Hematopoietic multipotent progenitor cell treated with erythropoietin and hydrocortisone succinate and interleukin-3 and kit ligand, for 6 days (in vitro differentiated cells): ENCODE measurements at places on chromosomes 2 and 18.

- peak; percentile 54 for DNase-seq
These were observed 17.6 kb downstream of the ADAM17 start for GRCh38 chr2:9538000-9538507.

GRCh38 chr2:98550165-98550564 is 58.1 kb downstream of the COA5 start:
- DNase-seq, result no peak

- no peak for DNase-seq
These were observed 721.8 kb downstream of the ERBB4 start for GRCh38 chr2:211816754-211817153.

DNA sequence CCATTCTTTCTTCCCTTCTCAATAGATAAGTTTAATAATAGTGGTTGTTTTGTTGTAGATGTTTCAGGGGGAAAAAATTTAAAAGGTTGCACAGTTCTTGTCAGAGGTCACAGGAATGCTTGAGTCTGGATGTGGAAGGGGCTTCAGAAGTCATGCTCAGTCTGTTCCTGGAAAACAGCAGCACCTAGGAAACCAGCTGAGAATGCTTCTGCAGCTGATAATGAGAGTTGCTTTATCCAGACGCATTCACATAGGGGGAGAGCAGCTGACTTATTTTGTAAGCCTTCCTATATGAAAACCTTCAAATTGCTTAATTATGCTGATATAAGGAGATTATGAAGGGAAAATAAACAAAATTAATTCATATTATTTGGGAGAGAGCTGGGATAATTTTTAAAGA is 235.5 kb downstream of the GULP1 start:
- DNase-seq, result no peak

DNA sequence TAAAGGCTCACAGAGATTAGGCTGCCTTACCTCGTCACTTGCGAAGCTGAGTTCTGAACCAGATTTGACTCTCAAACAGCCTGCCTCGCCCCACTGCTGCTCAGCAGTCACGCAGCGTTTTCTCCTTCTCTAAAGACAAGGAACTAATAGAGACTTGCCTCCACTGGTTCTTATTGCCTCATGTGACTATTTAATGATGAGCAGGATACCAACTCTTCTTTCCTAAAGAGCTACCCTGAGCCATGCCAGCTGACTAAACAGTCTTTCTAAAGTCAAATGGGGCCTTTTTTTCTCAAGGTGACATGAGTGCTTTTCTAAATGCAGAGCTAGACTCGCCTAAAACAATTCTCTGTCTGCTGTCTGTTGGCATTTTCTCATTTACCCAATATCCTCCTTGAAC is 147.5 kb downstream of the NCKAP5 start:
- no peak for DNase-seq

DNA sequence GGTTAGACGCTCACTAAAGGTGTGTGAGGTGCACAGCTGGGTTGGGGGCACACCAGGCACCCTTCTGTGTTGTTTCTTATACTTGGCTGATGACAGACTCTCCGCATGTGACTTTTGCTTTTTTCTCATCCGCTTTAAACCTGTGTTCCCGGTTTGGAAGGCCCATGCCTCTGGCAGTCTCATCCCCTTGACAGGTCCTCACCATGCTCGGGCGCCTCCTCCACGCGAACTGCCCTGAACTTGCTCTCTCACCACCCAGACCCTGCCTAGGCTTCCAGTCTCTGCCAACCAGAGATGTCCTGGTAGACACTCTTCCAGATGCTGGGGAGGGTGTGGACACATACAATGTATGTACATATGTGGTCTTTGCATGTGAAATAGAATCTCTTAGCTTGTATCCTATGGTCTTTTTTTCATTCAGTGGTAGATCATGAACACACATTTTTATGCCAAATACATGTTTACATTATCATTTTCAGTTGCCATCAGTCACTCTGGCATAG is 79.8 kb downstream of the LIMS1 start:
- peak; percentile 57 for DNase-seq

GRCh38 chr2:177314722-177315264 is 50.3 kb upstream of the NFE2L2 start:
- DNase-seq, result no peak

DNA sequence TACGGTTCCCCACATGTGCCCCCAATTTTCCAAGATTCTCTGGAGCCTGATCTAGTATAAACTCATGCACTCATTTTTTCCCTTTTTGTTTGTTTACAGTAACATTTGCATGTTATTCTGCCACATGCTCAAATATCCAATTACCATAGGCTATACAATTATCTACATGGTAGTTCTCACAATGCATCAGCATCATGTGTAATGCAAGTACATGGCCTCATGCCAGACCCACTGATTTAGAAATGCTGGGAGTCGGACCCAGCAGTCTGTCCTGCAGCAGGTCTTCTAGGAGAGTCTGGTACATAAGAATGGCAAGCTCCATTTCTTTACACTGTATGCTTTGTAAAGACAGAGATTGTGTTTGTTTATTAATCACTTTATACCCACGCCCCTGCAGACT is 107.7 kb downstream of the CBLN2 start:
- no peak for DNase-seq

- DNase-seq, result no peak
These were observed 62.9 kb downstream of the ARHGAP28 start for GRCh38 chr18:6792391-6792790.

GRCh38 chr2:83459456-83459855 is 999.6 kb downstream of the SUCLG1 start:
- no peak for DNase-seq

GRCh38 chr2:209526561-209526960 is 102.7 kb downstream of the MAP2 start:
- DNase-seq, result peak; percentile 4

- DNase-seq, result no peak
These were observed 32.9 kb downstream of the ACTR3 start for GRCh38 chr2:113922784-113923183.

DNA sequence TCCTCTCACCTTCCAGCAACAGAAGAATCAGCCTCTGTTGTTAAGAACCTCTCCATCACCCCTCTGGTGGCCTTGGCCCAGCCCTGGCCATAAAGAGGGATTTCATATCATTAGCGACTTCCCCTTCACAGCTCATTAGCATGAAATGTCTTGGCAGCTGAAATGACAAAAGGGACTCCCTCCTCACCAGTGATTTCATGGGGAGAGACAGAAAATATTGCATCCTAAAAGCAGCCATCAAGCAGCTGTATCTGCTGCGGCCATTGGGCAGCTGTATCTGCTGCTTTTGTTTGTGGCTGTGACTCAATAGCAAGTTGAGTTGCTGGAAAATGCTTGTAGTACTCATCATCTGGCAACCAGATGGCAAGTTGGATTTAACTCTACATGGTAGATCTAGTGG is 105.9 kb upstream of the RMDN2 start:
- DNase-seq, result no peak

- DNase-seq, result no peak
These were observed 211.7 kb upstream of the RASGRP3 start for GRCh38 chr2:33264766-33265165.

GRCh38 chr2:241844066-241844728 is 14.5 kb downstream of the PDCD1 start:
- peak; percentile 77 for DNase-seq

DNA sequence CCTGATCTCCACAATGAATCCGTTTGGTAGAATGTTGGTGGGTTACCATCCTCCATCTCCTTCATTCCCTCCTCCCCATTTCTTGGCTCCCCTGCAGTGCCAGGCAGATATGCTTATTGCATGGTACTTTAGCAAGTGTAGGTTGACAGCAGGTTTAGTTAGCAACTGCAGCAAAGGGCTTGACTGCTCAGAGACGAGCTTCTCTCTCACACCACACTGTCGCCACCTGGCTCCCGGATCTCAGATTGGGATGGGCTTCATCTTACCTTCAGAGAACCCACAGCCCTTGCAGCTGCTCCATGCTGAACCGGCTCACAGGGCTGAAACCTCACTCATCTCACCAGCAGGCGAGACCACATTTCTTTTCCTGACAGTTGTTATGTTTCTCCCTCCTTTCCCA is 88.8 kb downstream of the VWA3B start:
- peak; percentile 4 for DNase-seq

DNA sequence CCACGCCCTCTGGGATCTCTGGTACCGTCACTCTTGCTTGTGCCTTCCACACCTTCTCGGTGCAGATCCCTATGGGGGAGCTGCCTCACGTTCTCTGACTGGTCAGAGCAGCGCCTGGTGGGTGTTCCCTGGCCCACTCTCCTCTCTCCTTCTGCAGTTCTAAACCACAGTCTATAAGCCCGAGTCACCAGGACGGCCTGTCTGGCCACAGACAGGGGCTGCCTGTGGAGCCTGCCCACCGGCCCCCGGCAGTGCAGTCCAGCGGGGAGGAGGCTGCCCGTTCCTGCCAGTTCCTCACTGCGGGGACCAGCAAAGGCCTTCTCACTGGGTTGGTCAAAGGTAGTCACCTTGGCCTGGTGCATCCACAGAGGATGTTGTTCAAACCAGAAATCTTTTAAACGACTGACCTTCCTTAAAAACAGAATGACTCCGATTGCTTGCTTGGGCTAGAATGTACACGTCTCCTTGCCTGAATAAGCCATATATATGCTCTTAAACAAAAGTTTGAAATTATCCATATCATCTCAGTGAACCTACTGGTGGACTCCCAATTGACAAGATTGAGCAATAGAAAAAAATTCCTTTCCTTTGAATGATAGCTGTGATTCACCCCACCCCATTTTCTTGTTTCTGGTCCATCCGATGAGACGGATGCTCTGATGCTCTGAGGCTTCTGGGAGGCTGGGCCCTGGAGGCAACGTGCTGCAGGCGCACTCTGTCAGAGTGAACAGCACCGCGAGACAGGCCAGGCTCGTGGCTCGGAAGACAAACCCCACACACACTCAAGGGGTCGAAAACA is 61.2 kb downstream of the RALBP1 start:
- DNase-seq, result no peak

DNA sequence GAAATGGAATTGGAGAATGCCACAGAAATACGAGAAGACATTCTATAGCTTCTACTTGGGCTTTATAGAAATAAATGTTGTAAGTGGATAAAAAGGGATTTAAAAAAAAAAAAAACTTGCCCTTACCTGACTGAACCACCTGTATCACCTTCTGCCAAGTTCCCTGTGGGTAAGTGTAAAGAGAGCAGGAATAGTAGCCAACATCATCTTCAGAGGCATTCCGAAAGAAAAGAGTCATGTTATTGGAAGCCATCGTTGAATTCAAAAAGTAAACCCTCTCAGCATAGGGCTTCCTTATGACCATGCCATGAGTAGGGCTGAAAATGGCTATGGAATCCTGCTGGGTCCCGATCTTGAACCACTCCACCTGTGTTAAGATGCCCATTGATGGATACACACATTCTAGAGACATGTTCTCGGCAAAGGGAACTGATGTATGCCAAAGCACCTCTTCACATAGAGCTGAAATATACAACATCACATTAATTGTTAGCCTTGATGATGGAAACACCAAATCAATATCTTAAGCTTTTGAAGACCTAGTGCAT is 991 bp downstream of the CD226 start:
- no peak for DNase-seq

- DNase-seq, result no peak
These were observed 16.1 kb downstream of the ARHGAP28 start for GRCh38 chr18:6745504-6746031.

- peak; percentile 63 for DNase-seq
These were observed 95.6 kb upstream of the THOC1 start for GRCh38 chr18:363301-364085.

- DNase-seq, result no peak
These were observed 965.2 kb downstream of the BCL11A start for GRCh38 chr2:59588286-59588685.

DNA sequence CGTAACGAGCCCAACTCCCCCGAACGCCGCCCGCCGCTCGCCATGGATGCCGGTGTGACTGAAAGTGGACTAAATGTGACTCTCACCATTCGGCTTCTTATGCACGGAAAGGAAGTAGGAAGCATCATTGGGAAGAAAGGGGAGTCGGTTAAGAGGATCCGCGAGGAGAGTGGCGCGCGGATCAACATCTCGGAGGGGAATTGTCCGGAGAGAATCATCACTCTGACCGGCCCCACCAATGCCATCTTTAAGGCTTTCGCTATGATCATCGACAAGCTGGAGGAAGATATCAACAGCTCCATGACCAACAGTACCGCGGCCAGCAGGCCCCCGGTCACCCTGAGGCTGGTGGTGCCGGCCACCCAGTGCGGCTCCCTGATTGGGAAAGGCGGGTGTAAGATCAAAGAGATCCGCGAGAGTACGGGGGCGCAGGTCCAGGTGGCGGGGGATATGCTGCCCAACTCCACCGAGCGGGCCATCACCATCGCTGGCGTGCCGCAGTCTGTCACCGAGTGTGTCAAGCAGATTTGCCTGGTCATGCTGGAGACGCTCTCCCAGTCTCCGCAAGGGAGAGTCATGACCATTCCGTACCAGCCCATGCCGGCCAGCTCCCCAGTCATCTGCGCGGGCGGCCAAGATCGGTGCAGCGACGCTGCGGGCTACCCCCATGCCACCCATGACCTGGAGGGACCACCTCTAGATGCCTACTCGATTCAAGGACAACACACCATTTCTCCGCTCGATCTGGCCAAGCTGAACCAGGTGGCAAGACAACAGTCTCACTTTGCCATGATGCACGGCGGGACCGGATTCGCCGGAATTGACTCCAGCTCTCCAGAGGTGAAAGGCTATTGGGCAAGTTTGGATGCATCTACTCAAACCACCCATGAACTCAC is 673 bp downstream of the PCBP1 start:
- DNase-seq, result peak; percentile 74

DNA sequence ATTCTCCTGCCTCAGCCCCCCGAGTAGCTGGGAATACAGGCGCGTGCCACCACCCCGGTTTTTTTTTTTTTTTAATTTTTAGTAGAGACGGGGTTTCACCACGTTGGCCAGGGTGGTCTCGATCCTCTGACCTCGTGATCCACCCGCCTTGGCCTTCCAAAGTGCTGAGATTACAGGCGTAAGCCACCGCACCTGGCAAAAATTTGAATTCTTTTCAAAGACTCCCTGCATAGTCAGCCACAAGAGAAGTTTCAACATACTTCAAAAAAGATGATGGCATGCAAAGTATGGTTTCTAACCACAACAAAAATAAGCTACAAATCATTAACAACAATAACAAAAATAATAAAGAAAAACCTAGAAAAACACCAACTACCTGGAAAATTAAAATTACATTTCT is 22.0 kb downstream of the HYCC2 start:
- DNase-seq, result no peak

GRCh38 chr2:36554531-36554930 is 43.4 kb downstream of the FEZ2 start:
- DNase-seq, result no peak
